ENCODE measurements at places on chromosomes 3 and 15. TPM values are rescaled to one million over a fixed set of nuclear protein-coding genes. Genes with fewer than 3 reads are reported as not detected.
A peak's percentile ranks its signal among the peaks of the same experiment; 100 is the strongest.

The GPR149 gene
- not detected for total RNA-seq

DNA sequence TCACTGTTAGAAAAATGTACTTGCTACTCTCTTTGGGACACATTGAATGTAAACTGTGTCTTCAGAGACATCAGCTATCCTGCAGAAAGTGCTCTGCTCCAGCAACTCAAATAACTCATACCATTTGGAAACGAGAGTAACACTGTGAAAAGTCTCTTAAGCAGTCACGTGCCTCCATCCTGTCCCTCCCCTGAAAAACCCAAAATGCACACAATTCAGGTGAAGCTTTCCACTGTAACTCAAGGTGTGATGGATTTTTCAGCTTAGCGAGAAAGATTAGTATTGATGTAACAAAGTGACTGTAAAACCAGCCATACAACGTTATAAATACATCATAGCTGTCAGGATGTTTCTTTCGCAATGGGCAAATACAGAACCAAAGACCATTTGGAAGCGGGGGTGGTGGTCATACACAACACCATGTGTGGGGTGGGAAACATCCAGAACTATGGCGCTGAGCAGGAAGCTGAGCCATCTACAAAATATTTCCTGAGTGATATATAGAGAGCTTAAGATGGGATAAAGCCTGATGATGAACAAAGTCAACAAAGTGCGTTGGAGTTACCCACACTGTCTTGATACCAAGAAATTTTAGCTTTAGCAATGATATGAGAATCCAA lies 332.3 kb downstream of the FOXP1 start:
- no peak for DNase-seq
- H3K4me3 ChIP-seq = no peak overlapping the region
- H3K27ac ChIP-seq = no peak overlapping the region
- H3K36me3 ChIP-seq = no peaks in the 10 kb centered on the region
- peaks cover 30% of the 10 kb centered on the region for H3K4me1 ChIP-seq

GRCh38 chr3:24165603-24165982 lies 220.5 kb downstream of the NR1D2 start:
- no peak overlapping the region for H3K27ac ChIP-seq
- no peak for DNase-seq
- H3K36me3 ChIP-seq = no peaks in the 10 kb centered on the region
- H3K4me3 ChIP-seq = no peak overlapping the region
- no peaks in the 10 kb centered on the region for H3K4me1 ChIP-seq

DNA sequence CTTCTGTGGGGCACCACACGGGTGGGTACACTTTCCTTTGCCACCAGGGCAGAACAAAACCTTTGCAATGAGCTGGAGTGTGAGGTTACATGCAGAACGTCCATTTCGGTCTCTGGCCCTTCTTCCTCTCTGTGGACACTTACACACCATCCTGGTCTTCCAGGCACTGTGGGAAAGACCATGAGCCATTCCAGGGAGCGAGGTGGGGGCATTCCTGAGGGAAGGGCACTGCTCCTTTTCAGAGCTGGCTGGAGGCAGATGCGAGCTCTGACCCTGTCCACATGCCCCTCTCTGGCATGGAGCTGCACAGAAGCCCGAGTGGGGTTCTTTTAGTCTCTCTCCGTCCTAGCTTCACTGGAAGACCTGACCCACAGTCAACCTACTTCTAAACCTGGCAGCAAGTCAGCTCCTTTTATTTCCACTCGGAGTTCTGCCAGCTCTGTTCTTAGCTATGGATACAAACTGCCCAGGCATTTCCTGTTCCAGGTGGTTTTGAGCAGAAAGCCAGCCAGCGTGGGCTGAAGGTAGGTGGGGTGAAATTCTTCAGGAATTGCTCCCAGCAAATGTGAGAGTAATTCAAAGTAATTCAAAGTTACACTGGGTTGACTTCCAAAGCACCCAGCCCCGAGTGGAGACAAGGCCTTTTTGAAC lies 281.4 kb downstream of the ADAMTS17 start:
- no peaks in the 10 kb centered on the region for H3K4me1 ChIP-seq
- peak; percentile 75 for DNase-seq
- no peaks in the 10 kb centered on the region for H3K27me3 ChIP-seq
- no peaks in the 10 kb centered on the region for H3K36me3 ChIP-seq

GRCh38 chr3:55118451-55118850 lies 190.6 kb upstream of the LRTM1 start:
- no peak overlapping the region for H3K27ac ChIP-seq
- peaks cover 20% of the 10 kb centered on the region for H3K27me3 ChIP-seq
- no peak for DNase-seq
- H3K4me1 ChIP-seq = no peaks in the 10 kb centered on the region

Data from cardiac muscle cell (in vitro differentiated cells and primary cell).